Large intestine (tissue), 12 donors: ENCODE measurements at places on chromosomes 7 and 10. TPM values are rescaled to one million over a fixed set of nuclear protein-coding genes. Genes with fewer than 3 reads are reported as not detected.

DNA sequence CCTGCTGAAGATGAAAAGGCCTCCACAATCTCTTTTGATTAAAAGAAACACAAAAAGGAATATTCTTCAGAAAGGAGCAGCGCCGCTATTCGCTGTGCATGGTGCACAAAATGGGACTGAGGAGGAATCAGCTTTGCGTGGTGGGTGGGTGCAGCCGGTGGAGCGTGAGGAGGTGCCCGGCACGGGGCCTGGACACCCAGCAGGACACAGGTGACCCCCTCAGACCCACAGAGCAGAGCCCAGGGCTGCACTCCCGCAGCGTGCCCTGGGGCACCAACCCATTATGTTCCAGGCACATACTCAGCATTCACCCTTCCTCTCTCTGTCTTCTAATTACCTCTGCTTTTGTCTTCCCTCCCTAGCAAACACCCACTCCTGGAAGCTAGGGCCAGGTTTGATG lies 238.0 kb upstream of the PPP2R2D start:
- no peak for DNase-seq

MAGI2 gene
- 2.6 TPM for polyA plus RNA-seq

PLXDC2 gene
- 19.0 TPM for polyA plus RNA-seq

- no peak for DNase-seq
Measured at GRCh38 chr7:41984888-41985287, 252.1 kb downstream of the GLI3 start.

MSS51 gene
- 3.6 TPM for polyA plus RNA-seq

PNLIPRP1 gene
- 0.63 TPM for polyA plus RNA-seq

GRCh38 chr7:17787257-17787656 lies 153.0 kb downstream of the SNX13 start:
- DNase-seq, result no peak

- DNase-seq, result peak; percentile 30
Measured at GRCh38 chr7:134750083-134751062, 29.1 kb upstream of the CALD1 start.

NACAD gene
- polyA plus RNA-seq, result 7.2 TPM

GRCh38 chr10:121965996-121966395 lies 9.0 kb downstream of the NSMCE4A start:
- no peak for DNase-seq

CFAP43 gene
- 5.6 TPM for polyA plus RNA-seq

LAMB1 gene
- polyA plus RNA-seq, result 271 TPM

RPEL1 gene
- 0.09 TPM for polyA plus RNA-seq

DNA sequence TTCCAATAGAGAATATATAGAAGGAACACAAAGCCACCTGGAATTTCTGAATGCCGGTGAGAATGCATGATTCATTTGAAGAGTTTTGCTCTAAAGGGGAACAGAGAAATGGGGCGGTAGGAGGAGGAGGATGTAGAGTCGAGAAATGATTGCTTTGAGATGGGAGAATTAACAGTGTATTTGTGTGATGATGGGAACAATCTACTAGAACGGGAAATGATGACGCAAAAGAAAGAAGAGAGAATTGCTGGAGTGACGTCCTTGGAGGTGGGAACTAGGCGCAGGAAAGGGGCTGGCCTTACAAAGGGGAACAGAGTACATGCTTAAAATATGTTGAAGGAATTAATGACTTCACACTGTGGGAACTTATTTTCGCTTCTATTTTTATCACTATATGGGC lies 188.1 kb downstream of the SDHAF3 start:
- DNase-seq, result no peak

DNA sequence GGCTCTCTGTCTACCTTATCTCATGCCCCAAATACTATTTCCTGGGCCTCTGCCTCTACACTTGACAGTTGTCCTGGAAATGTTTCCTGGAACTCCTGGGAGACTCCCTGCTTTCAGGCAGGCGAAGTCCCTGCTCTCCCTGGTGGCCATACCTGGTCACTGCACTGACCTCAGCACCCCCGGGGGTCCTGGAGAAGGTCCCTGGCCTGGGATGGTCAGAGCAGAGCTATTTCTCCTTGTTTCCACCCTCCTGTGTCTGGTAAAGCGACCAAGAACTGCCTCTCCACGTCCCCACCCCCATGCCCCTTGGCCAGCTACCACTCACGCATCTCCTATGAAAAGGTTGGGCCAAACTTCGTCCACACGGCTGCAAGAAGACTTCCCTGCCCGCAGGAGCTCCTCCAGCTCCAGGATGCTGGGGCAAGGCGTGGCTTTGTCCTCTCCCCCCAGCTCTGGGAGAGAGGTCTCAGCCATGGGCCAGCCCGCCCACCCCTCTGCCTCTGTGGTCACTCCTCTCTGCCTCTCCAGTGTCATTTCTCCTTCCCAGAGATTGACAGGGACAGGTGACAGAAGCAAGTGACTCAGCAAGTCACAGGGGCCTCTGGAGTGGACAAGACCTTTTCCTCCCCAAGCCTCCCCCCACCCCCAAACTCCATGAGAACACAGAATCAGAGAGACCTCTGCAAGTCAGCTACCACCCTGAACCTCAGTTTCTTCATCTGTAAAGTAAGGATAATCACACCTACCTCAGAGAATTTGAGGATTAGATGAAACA lies 2.6 kb upstream of the SAMD8 start:
- DNase-seq, result no peak

- DNase-seq, result no peak
Measured at GRCh38 chr10:58887474-58887873, 289.0 kb upstream of the PHYHIPL start.

DNA sequence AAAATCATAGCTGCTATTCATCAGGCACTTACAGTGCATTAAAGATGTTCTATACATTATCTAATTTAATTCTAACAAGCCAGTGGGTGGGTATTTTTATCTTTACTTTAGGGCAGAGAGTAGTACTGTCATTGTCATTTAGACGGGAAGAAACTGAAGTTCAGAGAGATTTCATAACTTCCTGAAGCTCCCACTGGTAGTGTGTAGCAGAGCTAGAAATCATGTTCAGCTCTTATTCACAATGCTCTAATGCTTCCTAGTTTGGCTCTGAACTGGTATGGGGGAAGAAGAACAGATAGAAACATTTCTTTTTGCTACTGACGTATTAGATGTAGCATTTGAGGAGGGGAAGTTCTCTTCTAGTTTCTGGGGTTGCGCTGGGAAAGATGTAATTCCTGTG lies 116.7 kb downstream of the CYP26A1 start:
- DNase-seq, result no peak

DNA sequence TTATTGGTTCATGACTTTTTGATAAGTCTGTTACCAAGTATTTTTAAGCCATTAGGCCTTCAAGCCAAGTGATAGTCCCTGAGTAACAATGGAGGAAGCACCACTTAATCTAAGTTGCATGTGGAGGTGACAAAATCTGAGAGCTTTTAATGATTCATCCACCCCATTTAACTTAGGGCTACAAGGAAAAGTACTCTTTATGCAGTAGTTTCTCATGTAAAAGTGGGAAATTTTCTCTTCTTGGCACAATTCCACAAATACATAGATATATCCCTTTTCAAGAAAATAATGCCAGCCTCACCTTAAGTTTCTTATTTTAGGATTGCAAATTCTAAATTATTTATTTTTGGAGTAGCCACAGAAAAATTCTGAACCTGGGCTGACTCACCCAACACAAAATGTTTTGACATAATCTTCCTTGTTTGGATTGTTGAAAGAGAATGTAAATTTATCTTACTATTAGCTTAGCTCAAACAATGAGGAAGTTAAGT lies 85.7 kb downstream of the SUGCT start:
- no peak for DNase-seq

DNA sequence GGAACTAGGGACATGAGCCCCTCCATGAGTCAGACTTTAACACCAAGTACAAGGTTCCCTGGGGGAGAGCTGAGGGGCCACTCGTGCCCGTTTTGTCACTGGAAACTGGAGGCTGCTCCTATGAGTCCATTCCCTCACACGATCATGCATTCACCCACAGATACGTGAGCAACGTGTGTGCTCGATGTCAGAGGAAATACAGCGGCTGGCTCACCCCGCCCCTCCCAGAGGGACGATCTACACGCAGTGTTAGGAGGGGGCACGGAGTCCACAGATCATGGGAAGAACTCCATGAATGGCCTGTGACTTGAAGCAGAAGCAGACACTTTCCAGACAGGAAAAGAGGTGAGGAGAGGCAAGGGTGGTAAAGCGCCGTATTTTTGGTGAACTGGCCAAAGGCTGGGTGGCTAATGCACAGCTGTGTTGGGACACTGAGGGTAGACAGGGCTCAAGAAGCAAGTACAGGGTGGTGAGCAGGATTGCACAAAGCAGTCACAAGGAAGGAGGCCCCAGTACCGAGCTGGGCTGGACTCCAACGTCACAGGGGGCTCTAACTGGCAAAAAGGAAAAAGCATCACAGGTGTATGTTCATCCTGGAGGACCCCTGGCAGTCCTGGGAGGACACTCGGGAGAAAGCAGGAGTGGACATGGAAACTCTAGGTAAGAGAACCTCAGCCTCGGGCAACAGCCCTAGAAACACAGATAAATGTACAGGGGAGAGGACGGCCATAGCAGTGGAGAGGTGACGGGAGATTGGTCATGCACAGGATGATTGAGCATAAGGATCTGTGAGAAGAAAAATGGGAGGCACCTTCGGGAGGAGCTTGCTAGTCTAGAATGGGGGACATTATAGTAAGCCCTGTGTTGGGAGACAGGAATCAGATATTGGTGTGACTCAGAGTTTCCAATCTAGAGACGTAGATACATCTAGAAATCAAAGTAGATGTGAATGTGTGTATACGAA lies 41.2 kb downstream of the TNS3 start:
- peak; percentile 86 for DNase-seq

- DNase-seq, result no peak
Measured at GRCh38 chr10:125261491-125262186, 101.3 kb upstream of the CTBP2 start.

DNA sequence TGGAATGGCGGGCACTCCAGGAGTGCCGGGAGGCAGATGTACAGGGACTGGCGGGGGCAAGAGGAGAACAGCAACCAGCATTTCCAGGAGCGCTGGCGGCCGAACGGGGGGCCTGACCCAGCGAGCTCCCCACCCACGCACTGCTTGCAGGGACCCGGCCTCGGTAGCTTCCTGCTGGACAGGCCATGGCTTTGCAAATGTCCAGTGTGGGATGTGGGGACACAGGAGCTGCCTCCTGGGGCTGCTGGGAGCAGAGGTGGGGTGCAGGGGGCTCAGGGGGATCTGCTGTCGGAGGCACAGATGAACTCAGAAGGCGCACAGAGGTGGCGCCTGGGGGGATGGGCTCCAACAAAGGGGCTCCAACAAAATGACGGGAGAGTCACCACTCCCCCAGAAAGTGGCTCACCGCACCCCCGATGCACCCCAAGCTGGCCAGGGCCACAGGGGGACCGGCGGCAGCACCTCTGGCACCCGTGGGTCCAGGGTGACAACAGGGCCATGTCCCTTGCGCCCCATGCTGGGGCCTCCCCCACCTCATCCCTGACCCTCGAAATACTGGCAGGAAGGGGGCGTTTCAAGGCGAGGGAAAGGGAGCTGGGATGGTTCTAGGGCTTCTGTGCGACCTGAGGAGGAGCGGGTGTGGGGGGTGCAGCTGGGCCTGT lies 41.1 kb downstream of the AP5Z1 start:
- no peak for DNase-seq

GPR26 gene
- polyA plus RNA-seq, result 0.16 TPM

RBP4 gene
- polyA plus RNA-seq, result 33.9 TPM

DNA sequence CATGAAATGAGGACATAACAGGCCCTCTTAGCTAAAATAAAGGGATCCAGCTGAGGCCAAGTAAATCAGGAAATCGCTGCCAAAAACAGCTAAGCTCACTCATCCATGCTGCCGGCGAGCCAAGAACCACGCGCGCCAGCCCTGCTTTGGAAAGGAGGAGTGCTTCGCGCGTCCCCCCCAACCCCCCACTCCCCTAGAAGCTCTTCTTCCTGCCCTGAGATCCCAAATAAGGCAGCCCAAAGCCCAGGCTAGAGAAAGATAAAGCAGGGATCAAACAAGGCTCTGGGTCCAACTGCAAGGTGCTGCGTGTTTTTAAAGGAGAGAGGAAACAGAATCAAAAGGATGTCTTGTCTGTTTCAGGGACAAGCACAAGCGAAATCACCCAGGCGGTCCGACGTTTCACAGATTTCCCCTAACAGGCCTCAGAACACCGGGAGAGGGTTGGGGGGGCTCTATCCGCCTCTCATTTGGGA lies 168.3 kb upstream of the AUTS2 start:
- peak; percentile 44 for DNase-seq

DNA sequence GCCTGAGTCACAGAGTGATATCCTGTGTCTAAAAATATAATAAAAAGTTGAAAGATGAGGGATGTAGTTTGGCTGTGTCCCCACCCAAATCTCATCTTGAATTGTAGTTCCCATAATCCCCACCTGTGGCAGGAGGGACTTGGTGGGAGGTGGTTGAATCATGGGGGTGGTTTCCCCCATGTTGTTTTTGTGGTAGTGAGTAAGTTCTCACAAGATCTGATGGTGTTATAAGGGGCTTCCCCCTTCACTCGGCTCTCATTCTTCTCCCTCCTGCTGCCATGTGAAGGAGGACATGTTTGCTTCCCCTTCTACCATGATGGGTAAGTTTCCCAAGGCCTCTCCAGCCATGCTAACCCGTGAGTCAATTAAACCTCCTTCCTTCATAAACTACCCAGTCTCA lies 25.1 kb upstream of the UBE3C start:
- DNase-seq, result no peak

GRCh38 chr7:85392326-85392725 lies 205.5 kb upstream of the SEMA3D start:
- peak; percentile 62 for DNase-seq

- DNase-seq, result no peak
Measured at GRCh38 chr7:124713086-124713485, 52.5 kb downstream of the GPR37 start.

EBLN1 gene
- polyA plus RNA-seq, result not detected

HYAL4 gene
- not detected for polyA plus RNA-seq

SEPTIN14 gene
- polyA plus RNA-seq, result not detected

CAMK1D gene
- 8.4 TPM for polyA plus RNA-seq

LRGUK gene
- polyA plus RNA-seq, result 0.30 TPM

NRG3 gene
- polyA plus RNA-seq, result 0.96 TPM

MSMB gene
- polyA plus RNA-seq, result 0.25 TPM

- no peak for DNase-seq
Measured at GRCh38 chr7:155798673-155799439, 13.4 kb downstream of the SHH start.

DNA sequence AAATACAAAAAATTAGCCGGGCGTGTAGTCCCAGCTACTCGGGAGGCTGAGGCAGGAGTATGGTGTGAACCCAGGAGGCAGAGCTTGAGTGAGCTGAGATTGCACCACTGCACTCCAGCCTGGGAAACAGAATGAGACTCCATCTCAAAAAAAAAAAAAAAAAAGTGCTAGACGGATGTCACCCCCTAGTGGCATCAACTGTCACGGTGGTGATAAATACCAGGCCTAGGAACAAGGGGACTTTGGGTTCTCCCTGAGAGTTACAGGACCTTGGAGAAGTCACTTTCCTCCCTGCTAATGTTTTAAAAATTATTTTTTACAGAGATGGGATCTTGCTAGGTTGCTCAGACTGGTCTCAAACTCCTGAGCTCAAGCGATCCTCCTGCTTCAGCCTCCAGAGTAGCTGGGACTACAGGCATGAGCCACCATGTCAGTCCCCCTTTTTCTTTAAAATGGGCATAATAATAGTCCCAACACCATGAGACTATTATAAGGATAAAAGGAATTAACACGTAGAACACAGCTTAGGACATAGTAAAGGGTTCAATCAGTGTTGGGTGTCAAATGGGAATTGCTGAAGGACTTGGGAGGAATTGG lies 2.6 kb upstream of the TMEM130 start:
- DNase-seq, result no peak

OPN1SW gene
- 0.18 TPM for polyA plus RNA-seq

ACTL6B gene
- polyA plus RNA-seq, result 2.9 TPM

URGCP gene
- 47.8 TPM for polyA plus RNA-seq

- DNase-seq, result no peak
Measured at GRCh38 chr7:2730846-2731770, 43.1 kb downstream of the AMZ1 start.

PLEKHS1 gene
- 62.4 TPM for polyA plus RNA-seq

- DNase-seq, result peak; percentile 46
Measured at GRCh38 chr7:128427289-128427891, 17.6 kb upstream of the IMPDH1 start.

NODAL gene
- polyA plus RNA-seq, result 0.33 TPM
